ENCODE measurements at places on chromosomes 2 and 18.

DNA sequence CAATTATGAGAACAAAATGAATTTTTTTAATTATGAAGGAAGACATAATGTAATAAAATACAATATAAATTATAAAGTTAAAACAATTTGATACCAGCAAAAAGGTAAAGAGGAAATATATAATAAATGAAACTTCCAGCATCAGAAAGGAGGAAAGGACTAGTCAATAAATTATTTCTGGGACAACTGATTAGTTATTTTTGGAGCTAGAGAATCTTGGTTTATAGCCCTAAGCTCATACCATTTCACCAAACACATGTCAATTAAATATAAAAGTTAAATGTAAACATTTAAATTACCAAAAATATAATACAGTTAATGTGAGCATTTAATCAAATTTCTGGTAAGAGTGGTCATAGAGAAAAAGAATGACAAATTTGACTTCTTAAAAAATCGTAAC lies 12.1 kb downstream of the ACTG2 start:
- no peak for DNase-seq

DNA sequence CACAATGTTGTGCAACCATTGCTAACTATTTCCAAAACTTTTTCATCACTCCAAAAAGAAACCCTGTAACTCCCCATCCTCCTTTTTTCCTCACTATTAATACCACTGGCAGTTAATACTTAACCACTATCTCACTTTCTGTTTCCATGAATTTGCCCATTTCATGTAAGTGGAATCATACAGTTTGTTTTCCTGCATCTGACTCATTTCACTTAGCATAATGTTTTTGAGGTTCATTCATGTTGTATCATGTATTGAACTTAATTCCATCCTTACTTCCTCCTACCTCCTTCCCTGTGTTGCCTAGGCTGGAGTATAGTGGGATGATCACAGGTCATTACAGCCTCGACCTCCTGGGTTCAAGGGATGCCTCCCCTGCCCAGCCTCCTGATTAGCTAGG lies 68.3 kb downstream of the FAM117B start:
- no peak for DNase-seq

DNA sequence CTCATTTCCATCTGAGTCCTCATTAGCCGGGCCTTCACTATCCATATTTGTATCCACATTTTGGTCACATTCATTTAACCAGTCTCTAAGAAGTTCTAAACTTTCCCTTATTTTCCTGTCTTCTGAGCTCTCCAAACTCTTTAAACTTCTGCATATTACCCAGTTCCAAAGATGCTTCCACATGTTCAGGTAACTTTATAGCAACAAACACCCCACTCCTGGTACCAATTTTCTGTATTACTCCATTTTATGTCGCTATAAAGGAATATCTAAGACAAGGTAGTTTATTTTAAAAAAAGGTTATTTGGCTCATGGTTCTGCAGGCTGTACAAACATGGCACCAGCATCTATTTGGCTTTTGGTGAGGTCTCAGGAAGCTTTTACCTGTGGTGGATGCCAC lies 38.8 kb upstream of the AGFG1 start:
- DNase-seq: no peak

- DNase-seq: no peak
These were observed 68.2 kb downstream of the ADI1 start for GRCh38 chr2:3451169-3451568.

DNA sequence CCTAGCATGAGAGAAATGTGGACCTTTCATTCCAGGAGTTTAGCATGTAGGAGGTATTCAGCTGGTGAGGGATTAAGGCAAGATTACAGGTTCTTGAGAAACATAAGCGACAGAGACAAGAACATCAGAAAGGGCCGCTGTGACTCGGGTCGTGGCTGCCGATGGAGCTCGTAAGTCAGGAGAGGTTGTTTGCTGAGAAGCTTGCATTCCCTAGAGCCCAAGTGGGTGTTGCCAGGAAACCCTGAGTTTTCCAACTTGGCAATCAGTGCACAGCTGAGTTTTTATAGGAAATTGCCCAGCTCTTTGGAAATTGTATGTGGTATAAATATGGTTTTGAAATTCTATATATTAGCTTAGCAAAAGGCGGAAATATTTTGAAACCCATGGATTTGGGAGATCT lies 46.4 kb upstream of the CYP1B1 start:
- no peak for DNase-seq

- peak; percentile 42 for DNase-seq
These were observed 169.6 kb downstream of the KCNS3 start for GRCh38 chr2:18047896-18048657.

DNA sequence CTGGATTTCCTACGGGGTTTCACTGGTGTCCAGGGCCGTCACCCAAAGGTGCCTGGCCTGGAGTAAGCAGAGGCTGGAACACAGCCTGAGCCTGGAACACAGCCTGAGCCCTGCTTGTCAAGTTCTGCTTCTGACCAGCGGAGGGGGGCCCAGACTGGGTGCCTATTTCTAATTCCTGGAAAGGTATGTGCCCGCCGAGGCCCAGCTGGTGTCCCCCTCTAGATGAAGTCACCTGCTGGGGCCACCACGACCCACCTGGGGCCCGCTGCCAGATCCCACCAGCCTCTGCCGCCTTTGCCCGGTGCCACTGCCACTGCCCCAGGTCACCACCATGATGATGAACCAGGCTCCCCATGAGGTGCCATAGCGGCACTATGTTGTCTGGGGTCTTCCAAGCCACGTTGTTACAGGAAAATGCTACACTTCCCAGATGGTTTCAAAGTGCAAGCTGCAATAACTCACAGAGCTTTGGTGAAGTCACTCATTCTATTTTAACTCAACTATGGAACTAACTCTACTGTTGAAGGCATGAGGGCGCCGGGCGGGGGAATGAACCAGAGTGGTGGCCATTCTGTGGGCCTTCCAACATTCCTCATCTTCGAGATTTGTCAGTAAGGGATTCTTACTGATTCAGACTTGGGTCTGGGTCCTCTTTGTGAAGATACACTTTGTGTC lies 40.9 kb upstream of the LAPTM4A start:
- no peak for DNase-seq

GRCh38 chr2:98588880-98589431 lies 19.4 kb downstream of the COA5 start:
- no peak for DNase-seq
